DND-41 (cell line): ENCODE measurements at places on chromosomes 6 and 20.
A peak's percentile ranks its signal among the peaks of the same experiment; 100 is the strongest.

GRCh38 chr6:22975079-22975478, 405.7 kb downstream of the HDGFL1 start:
- H3K27ac ChIP-seq = no peak overlapping the region
- no peaks in the 10 kb centered on the region for H3K36me3 ChIP-seq
- H3K27me3 ChIP-seq = no peaks in the 10 kb centered on the region
- DNase-seq = no peak

GRCh38 chr6:112997421-112998085, 650.4 kb downstream of the RFPL4B start:
- no peak overlapping the region for H3K27ac ChIP-seq
- DNase-seq = no peak
- no peaks in the 10 kb centered on the region for H3K36me3 ChIP-seq
- H3K4me3 ChIP-seq = no peak overlapping the region
- H3K27me3 ChIP-seq = no peaks in the 10 kb centered on the region
- H3K4me1 ChIP-seq = no peaks in the 10 kb centered on the region

GRCh38 chr6:63904650-63905248, 269.1 kb downstream of the PHF3 start:
- no peaks in the 10 kb centered on the region for H3K4me1 ChIP-seq
- H3K27ac ChIP-seq = no peak overlapping the region
- no peak for DNase-seq
- H3K4me3 ChIP-seq = no peak overlapping the region
- no peaks in the 10 kb centered on the region for H3K27me3 ChIP-seq
- no peaks in the 10 kb centered on the region for H3K36me3 ChIP-seq

GRCh38 chr20:44336086-44336485, 757 bp upstream of the R3HDML start:
- H3K27ac ChIP-seq = no peak overlapping the region
- peaks cover 9% of the 10 kb centered on the region for H3K27me3 ChIP-seq
- no peak overlapping the region for H3K4me3 ChIP-seq
- no peaks in the 10 kb centered on the region for H3K4me1 ChIP-seq
- H3K36me3 ChIP-seq = no peaks in the 10 kb centered on the region
- DNase-seq = no peak

- no peak within 1 kb of the TSS for H3K27ac ChIP-seq
- peaks cover 39% of the 10 kb centered on the region for H3K4me1 ChIP-seq
- peak; percentile 50 for DNase-seq
- H3K27me3 ChIP-seq = peaks cover 24% of the 10 kb centered on the region
- no peak within 1 kb of the TSS for H3K4me3 ChIP-seq
These were observed at the start of gene SYTL3 for GRCh38 chr6:158649289-158650143. SYTL3 (plus strand) TSS chr6:158650054; CDS start chr6:158663269, 13,215 bp downstream.

DNA sequence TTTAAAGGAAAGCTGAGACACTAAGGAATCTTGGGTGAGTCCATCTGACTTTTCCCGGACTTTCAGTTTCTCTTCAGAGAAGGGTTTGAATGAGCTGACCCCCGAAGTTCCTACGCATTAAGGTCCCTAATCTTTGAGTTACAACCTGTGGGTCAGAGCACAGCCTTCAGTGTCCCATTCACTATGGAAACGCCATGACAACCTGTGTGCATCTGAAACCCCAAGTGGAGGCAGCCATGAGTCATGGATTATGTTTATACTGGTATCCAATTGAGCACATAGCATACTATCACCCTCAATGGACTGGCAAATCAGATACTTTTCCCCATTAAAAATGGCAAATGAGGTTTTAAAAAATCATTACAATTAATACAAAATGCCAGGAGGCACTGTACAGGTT, 11.4 kb downstream of the MYLK4 start:
- no peaks in the 10 kb centered on the region for H3K4me1 ChIP-seq
- no peak overlapping the region for H3K4me3 ChIP-seq
- no peak for DNase-seq
- no peak overlapping the region for H3K27ac ChIP-seq
- H3K36me3 ChIP-seq = no peaks in the 10 kb centered on the region

DNA sequence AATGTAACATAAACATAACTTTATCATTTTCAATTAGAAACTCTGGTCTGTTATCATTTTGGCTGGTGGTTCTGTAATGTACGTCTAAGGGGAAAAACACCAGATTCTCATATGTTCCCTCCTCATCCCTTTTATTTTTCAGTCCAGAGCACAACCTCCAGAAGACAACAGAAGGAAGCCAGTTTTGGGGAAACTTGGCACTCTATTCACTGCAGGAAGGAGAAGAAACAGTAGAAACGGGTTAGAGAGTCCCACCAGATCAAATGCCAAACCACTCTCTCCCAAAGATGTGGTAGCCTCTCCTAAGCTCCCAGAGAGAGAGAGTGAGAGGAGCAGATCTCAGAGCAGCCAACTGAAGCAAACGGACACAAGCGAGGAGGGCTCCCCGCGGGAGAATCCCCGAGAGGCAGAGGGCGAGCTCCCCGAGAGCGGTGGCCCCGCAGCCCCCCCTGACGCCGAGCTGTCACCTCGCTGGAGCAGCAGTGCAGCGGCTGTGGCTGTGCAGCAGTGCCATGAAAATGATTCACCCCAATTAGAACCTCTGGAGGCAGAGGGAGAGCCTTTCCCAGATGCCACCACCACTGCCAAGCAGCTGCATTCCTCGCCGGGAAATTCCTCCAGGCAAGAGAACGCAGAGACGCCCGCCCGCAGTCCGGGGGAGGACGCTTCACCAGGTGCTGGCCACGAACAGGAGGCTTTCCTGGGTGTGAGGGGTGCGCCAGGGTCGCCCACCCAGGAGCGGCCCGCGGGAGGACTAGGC, 117.8 kb downstream of the RTN4IP1 start:
- no peaks in the 10 kb centered on the region; the same call in 1 of the 2 replicates for H3K36me3 ChIP-seq
- peak overlapping the region; percentile 59 for H3K4me3 ChIP-seq
- peaks cover 73% of the 10 kb centered on the region for H3K4me1 ChIP-seq
- H3K27me3 ChIP-seq = peaks cover 5% of the 10 kb centered on the region
- DNase-seq = peak; percentile 52

DNA sequence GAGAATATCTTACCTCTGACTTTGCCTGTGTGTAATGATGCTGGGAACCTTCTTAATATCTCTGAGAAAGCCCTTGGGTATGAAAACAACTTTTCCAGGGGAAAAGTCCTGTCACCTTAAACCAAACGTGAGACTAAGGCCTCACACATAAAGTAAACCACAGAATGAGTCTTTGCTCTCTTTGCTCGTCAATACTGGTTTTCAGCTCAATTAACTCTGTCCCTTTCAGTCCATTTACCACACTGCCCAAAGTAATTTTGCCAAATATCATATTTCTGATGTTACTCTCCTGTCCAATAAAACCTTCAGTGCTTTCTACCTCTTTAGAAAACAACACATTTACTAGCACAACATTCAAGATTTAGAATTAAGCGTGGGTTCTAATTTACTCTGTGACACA, 100.5 kb upstream of the HMGCLL1 start:
- H3K27ac ChIP-seq = no peak overlapping the region
- no peak overlapping the region for H3K4me3 ChIP-seq

DNA sequence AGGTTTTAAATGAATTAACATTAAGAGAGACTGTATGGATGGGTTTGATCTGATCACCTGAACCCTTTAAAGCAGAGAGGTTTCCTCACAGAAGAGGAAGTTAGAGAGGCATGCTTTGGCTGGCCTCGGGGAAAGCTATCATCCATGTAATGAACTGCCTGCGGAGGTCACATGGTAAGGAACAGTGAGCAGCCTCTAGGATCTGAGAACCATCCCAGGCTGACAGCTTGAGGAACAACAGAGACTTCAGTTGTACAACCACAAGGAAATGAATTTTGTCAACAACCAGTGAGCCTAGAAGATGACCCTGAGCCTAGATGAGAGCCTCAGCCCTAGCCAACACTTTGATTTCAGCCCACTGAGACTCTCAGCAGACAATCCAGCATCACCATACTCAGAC, 2.9 kb upstream of the COL21A1 start:
- DNase-seq = no peak
- H3K27me3 ChIP-seq = no peaks in the 10 kb centered on the region
- H3K4me3 ChIP-seq = no peak overlapping the region
- H3K4me1 ChIP-seq = no peaks in the 10 kb centered on the region
- H3K27ac ChIP-seq = no peak overlapping the region
- no peaks in the 10 kb centered on the region for H3K36me3 ChIP-seq

DNA sequence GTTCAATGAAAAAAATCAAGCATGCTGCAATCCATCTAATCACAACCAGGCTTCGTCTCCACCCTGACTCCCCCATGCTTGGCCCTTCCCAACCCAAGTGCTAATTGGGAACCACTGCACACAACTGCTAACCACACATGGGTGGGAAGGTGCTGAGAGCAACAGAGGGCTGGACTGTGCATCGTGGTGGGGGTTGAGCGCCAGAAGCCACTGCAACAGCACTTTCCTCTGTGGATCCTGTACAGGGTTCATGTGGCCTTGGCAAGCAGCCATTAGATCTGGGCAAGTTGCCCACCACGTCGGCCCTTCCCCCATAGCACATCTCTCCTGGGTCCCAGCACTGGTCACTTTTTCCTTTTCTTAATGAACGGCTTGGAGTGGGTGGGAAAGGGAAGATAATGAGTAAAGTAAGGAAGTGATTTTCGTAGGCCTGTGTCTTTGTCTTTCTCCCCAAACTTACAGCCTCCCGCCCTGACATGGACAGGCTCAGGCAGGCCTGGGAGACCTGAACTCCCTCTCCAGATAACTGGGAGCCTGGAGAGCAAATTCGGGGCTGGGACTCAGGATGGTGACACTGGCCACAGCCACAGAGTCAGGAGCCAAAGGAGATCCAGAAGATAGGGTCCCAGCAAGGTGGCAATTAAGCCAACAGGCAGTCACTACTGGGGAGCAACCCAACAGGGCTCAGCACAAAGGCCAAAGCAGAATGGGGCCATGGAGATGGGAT, 34.4 kb upstream of the MRPS10 start:
- H3K27ac ChIP-seq = no peak overlapping the region
- no peaks in the 10 kb centered on the region for H3K27me3 ChIP-seq
- no peak for DNase-seq
- no peaks in the 10 kb centered on the region for H3K4me1 ChIP-seq
- H3K36me3 ChIP-seq = peaks cover 16% of the 10 kb centered on the region; the same call in 1 of the 2 replicates

DNA sequence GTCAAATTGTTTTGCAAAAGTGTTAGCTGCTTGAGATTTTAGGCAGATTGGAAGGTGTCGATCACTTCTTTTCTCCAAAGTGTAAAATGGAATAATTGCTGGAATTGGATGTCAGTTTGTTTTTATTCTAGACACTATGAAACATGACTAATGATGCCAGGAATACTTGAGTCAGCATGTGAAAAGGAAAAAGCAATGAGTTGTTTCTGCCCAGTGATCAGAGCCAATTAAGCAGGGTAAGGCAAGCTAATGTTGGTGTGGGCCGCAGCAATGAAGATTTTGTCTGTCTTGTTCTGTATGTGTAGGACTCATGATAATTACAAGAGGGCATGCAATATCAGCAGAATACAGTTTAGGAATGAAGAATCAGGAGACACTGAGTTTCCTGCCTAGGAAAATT, 110.3 kb downstream of the CARMIL1 start:
- no peaks in the 10 kb centered on the region for H3K36me3 ChIP-seq
- no peaks in the 10 kb centered on the region for H3K4me1 ChIP-seq
- DNase-seq = no peak
- no peaks in the 10 kb centered on the region for H3K27me3 ChIP-seq

DNA sequence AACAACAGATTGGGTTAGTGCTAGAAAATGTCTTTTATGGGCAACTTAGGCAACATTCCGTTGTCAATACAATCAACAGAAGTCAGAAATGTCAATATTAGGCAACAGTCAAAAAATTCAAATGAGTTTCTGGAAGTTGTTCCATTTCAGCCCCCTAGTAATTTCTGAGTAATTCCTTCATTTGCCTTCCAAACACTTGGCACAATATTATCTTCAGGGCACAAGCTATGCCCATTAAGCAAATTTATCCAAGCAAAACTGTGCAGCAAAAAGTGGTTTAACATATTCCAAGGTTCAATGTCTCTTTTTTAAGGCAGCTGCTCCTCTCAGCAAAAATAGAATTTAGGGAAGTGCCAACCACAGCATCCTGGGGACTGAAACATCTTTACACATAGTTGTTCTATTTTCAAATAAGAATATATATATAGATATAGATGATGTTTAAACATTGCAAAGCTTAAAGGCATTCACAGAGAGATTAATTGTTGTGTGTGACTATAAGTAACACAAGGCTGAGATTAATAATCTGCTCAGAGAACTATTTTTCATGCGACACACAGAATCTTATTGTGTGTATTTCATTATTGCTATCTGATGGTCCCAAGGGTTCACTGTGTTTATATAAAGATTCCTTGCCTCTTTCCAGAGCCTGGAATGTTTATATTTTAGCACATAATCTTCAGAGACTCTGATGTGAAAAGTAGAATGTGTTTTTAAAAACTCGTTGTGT, 75.2 kb upstream of the ADTRP start:
- no peaks in the 10 kb centered on the region for H3K27me3 ChIP-seq
- no peaks in the 10 kb centered on the region for H3K4me1 ChIP-seq
- H3K27ac ChIP-seq = no peak overlapping the region
- no peak overlapping the region for H3K4me3 ChIP-seq
- no peaks in the 10 kb centered on the region for H3K36me3 ChIP-seq

DNA sequence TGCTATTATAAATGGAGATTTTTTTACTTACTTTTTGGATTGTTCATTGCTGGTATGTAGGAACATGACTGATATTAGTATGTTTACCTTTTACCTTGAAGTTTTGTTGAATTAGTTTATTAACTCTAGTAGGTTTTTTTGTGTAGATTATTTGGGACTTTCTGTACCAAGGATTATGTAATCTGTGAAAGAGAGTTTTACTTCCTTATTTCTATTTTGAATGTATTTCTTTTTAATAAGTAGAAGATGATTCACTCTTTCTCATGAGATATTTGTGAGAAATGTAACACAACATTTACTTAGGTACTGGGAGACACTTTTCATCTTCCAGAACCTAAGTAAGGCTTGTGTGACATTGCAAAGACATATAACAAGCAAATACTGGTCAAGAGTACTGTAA, 473.9 kb upstream of the HS3ST5 start:
- no peak overlapping the region for H3K27ac ChIP-seq
- H3K27me3 ChIP-seq = no peaks in the 10 kb centered on the region
- no peaks in the 10 kb centered on the region for H3K36me3 ChIP-seq
- H3K4me1 ChIP-seq = no peaks in the 10 kb centered on the region
- no peak overlapping the region for H3K4me3 ChIP-seq
- DNase-seq = no peak

GRCh38 chr6:7424967-7425807, 35.6 kb downstream of the RIOK1 start:
- no peaks in the 10 kb centered on the region for H3K36me3 ChIP-seq
- no peak overlapping the region for H3K4me3 ChIP-seq
- DNase-seq = no peak
- H3K27me3 ChIP-seq = no peaks in the 10 kb centered on the region
- no peak overlapping the region for H3K27ac ChIP-seq

DNA sequence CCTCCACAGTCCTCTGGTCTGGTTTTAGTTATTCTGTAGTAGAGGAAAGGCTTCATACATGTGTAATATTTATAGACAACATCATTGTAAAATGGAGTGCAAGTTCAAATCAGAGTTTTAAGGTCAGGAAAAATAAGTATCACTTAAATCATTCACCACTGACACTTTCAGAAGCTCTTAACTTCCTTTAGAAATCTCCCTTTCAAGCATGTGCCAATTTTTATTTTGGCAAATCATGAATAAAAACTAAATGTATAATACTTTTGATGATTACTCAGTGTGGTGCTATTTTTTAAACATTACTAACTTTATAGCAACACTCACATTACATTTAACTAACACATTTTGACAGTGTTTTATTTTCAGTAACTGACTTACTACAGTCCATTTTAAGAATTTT, 112.2 kb downstream of the OGFRL1 start:
- H3K27me3 ChIP-seq = no peaks in the 10 kb centered on the region
- no peaks in the 10 kb centered on the region for H3K4me1 ChIP-seq
- no peak overlapping the region for H3K27ac ChIP-seq
- DNase-seq = no peak

- H3K36me3 ChIP-seq = no peaks in the 10 kb centered on the region
- no peak overlapping the region for H3K27ac ChIP-seq
- H3K27me3 ChIP-seq = no peaks in the 10 kb centered on the region
- H3K4me1 ChIP-seq = no peaks in the 10 kb centered on the region
These were observed 65.8 kb downstream of the EYA4 start for GRCh38 chr6:133306931-133307330.
